Activated CD8-positive, alpha-beta T cell treated with anti-CD3 and anti-CD28 coated beads for 36 hours (primary cell): ENCODE measurements at places on chromosomes 4 and X. TPM values are rescaled to one million over a fixed set of nuclear protein-coding genes. Genes with fewer than 3 reads are reported as not detected.

The UGT2B11 gene
- total RNA-seq = not detected

The PRRG3 gene
- total RNA-seq = not detected

The TMEM271 gene
- not detected for total RNA-seq

The SSX1 gene
- total RNA-seq = not detected

The TMEM35A gene
- total RNA-seq = not detected

The UCHL1 gene
- total RNA-seq = 3.0 TPM

The CT55 gene
- not detected for total RNA-seq

The CTSO gene
- 3.4 TPM for total RNA-seq

The HTN1 gene
- not detected for total RNA-seq

The PHOX2B gene
- not detected for total RNA-seq

The PAGE1 gene
- total RNA-seq = not detected

The HTR2C gene
- not detected for total RNA-seq

The PTCHD1 gene
- total RNA-seq = not detected

The PAGE5 gene
- not detected for total RNA-seq

The IL2RG gene
- 302 TPM for total RNA-seq

The GPR173 gene
- total RNA-seq = 0.70 TPM

The SLC6A14 gene
- total RNA-seq = not detected

The SSX2B gene
- not detected for total RNA-seq

The SHROOM2 gene
- not detected for total RNA-seq

The RNF212 gene
- total RNA-seq = 3.3 TPM

The PITX2 gene
- total RNA-seq = not detected

The SRPX2 gene
- not detected for total RNA-seq

The EPGN gene
- not detected for total RNA-seq

The COL4A5 gene
- not detected for total RNA-seq

The KIAA0232 gene
- 13.3 TPM for total RNA-seq

The SAGE1 gene
- total RNA-seq = not detected

The PRIMPOL gene
- total RNA-seq = 16.9 TPM

The LUZP4 gene
- not detected for total RNA-seq

The SLC9B1 gene
- 2.4 TPM for total RNA-seq

The ATOH1 gene
- total RNA-seq = not detected

The KLHL34 gene
- 0.47 TPM for total RNA-seq

The NDNF gene
- total RNA-seq = 0.34 TPM

The HTRA3 gene
- total RNA-seq = not detected
